ENCODE measurements at places on chromosomes 5 and 9.
A peak's percentile ranks its signal among the peaks of the same experiment; 100 is the strongest.

- no peak for DNase-seq
Measured at GRCh38 chr9:132882616-132883015, 3.9 kb downstream of the SPACA9 start.

DNA sequence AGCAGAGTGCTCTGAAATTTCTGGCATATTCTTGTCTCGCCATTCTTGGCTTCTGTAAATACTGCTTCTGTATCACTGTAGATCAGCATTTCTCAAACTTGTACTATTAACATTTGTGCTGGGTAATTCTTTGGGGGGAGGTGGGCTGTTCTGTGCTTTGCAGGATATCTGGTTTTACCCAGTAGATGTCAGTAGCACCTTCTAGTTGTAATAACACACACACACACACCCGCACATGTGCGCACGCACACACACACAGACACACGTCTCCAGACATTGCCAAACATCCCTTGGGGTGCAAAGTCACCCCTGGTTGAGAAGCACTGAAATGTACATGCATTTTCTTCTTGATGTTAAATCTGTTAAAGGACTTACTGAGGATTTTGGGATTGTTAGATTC, 304.1 kb downstream of the MAT2B start:
- DNase-seq: no peak

DNA sequence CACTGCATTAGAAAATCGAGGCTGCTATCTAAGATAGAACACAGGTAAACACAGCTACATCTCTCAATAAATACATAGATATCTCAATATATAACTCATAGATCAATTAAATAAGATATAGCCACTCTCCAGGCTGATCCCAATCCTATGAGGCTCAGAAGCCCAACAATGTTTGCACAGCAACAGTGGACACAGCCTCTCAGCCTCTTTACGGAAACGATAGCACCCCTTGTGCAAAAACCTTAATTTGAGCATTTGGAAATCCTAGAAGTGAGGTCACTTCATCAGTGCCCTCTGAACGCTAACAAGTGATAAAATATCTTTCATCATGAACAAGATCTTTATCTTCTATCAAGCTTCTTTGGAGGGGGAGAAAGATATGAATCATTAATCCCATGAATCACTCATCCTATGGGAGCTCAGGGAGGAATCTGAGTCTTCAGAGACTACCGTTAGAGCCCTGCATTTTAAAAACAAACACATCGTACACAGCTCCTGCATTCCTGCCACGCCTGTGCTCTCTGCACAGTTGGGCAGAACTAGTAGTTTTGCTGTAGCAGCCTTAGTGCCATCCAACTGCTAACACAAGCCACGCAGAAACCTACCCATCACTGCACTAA, 71.4 kb downstream of the MED27 start:
- no peak for DNase-seq

GRCh38 chr9:4263591-4263990, 36.3 kb downstream of the GLIS3 start:
- DNase-seq: no peak

- peak; percentile 83 for DNase-seq
Measured at GRCh38 chr5:132419502-132420468, 50.3 kb downstream of the SLC22A5 start.

GRCh38 chr5:73764586-73764985, 138.6 kb downstream of the ARHGEF28 start:
- DNase-seq: no peak

DNA sequence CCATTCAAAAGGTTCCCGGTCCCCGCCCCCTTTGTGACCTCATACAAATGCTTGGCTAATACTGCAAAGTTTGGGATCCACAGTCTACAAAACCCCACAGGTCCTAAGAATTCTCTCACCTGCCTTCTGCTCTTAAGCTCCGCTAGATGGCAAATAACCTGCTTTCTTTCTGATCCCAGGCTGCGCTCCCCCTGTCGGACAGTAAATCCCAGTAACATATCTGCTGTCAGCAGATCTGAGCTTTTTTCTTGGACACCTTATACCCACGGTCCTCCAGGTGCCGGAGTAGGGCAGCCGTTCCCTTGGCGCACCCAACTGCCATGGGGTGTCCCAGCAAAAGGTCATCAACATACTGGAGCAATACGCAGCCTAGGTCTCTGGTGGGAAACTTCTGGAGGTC, 39.0 kb upstream of the PPP1R26 start:
- no peak for DNase-seq

DNA sequence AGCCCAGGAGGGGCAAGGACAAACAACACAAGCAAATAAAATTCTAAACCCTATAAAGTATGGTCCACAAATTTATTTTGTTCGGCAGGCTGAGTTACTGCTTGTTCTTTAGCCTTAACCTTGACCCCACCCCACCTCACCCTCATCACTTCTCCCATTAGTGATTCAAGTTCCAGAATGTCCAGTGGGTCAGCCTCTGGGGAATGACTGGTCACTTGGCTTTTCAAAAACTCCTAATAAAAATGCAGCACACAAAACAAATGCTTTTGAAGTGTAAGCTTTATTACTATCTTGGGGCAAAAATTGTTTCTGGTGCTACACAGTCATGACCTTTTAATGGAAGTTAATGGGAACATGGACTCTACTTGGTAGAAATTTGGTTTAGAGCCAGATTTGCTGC, 142.1 kb downstream of the MPDZ start:
- no peak for DNase-seq

DNA sequence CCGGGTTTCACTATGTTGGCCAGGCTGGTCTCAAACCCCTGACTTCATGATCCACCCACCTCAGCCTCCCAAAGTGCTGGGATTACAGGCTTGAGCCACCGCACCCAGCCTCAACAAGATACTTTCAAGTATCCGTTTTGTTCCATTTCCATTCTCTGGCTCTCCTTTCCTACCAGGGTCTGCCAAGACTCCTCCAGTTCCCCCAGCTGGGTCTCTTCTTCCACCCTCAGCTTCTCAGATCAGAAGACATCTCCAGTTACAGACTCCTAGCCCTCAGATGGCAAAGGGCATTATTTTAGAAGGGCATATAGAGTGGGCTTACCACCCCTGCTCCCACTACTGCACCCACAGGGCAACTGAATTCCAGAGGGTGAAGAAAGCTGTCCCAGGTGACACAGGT, 1.5 kb upstream of the PDGFRB start:
- no peak for DNase-seq

GRCh38 chr5:5792106-5792505, 369.6 kb downstream of the ICE1 start:
- no peak for DNase-seq

DNA sequence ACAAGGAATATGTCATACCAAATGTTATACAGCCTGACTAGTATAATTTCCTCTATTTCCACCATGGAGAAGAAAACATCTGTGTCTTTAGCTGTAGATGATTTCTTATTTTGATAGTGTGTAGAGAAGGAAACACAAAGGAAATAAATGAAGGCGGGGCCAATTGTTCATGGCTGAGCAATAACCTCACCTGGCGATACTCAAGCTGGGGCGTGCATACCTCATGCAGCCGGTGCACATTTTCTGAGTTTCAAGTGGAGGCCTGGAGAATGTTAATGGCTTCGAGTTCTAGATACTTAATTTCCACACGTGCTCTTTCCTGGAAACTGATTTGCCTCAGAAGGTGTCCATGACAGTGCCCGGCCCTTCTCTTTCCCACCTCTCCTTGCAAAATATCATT, 127.4 kb upstream of the TAF11L2 start:
- no peak for DNase-seq

- DNase-seq: no peak
Measured at GRCh38 chr5:137563646-137564397, 64.7 kb upstream of the SPOCK1 start.

DNA sequence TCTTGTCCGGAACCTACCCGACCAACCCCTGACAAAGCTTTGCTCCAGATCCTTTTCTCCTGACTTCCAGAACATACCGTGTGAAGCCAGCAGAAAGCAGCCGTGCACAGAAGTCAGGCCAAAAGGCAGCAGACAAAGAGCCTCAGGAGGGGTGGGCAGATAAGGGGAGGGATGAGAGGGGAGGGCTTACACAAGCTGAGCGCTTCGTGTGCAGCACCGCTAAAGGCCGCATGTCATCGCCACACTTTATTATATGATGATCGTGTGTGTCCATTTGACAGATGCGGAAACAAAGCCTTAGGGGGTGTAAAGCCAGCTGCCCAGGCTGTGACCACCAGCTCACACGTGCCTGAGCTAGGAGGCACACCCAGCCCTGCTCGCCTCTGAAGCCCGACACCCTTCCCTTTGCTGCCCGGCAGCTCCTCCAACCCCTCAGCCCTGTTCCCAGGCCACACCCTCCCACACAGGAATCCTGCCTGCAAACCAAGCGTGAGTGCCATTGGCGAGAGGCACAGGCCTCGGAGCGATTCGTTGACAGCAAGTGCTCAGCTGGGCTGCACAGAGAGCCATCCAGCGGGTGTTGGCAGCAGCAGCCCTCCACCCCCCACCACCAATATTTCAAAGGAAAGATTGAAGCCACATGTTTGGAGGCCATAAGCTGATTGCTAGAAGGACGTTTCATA, 170.5 kb upstream of the SMIM23 start:
- DNase-seq: no peak

DNA sequence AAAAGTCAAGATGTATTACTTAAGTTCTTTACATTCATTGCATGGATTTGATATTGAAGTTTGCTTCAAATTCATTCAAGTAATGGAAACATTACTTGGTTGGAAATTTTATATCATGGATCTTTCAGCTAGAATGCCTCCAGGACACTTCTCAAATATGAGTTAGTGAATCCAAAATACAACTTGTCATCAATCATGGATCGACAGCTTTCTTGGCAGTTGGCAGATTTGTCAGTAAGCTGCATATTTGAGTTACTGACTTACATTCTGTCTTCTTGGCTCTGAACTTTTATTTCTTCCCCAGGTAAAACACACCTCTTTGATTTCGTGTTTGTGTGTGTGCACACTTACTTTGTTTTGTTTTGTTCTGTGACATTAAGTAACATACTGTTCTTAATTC, 1171.1 kb downstream of the TAF11L14 start:
- no peak for DNase-seq

DNA sequence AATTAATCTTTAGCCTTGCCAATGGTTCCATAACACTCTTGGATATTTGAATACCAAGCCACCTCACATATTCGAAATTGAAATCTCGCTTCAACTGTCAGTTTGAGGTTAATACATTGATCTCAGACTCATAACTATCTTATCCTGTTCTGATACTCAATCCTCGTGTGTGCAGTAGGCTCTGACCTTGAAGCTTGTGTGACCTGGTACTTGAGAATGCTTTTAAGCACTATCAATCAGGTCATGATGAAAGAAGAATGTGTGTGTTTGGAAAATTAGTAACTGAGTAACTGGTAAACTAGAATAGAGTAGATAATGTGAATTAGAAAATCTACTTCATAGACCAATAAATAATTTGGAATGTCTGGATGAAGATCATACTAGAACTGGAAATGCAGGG, 1266.7 kb downstream of the MAT2B start:
- no peak for DNase-seq

GRCh38 chr5:147175516-147176097, 59.2 kb upstream of the STK32A start:
- DNase-seq: no peak

- DNase-seq: no peak
Measured at GRCh38 chr5:2656206-2656605, 95.3 kb downstream of the IRX2 start.

DNA sequence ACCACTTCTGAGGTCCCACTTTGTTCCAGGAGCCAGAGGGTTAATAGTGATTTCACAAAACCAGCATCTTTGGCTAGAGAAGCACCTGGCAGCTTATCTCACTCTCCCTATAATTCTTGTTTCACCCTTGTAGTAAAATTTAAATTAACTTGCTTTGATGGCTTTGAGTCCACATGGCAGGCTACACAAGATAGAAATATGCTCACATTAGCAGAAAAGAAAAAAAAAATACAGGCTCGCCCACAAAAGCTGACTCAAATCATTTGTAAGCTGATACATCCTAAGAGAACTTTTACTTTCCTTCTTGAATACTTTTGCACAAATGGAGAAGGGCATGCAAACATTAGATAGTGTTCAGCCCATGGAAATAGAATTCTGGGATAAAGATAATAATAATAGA, 36.2 kb downstream of the TNFSF15 start:
- DNase-seq: no peak

- DNase-seq: no peak
Measured at GRCh38 chr5:120088412-120088811, 375.7 kb upstream of the PRR16 start.

GRCh38 chr9:125966959-125967711, 220.0 kb downstream of the PBX3 start:
- no peak for DNase-seq

- DNase-seq: no peak
Measured at GRCh38 chr5:154038261-154038706, 426 bp downstream of the FAM114A2 start.

DNA sequence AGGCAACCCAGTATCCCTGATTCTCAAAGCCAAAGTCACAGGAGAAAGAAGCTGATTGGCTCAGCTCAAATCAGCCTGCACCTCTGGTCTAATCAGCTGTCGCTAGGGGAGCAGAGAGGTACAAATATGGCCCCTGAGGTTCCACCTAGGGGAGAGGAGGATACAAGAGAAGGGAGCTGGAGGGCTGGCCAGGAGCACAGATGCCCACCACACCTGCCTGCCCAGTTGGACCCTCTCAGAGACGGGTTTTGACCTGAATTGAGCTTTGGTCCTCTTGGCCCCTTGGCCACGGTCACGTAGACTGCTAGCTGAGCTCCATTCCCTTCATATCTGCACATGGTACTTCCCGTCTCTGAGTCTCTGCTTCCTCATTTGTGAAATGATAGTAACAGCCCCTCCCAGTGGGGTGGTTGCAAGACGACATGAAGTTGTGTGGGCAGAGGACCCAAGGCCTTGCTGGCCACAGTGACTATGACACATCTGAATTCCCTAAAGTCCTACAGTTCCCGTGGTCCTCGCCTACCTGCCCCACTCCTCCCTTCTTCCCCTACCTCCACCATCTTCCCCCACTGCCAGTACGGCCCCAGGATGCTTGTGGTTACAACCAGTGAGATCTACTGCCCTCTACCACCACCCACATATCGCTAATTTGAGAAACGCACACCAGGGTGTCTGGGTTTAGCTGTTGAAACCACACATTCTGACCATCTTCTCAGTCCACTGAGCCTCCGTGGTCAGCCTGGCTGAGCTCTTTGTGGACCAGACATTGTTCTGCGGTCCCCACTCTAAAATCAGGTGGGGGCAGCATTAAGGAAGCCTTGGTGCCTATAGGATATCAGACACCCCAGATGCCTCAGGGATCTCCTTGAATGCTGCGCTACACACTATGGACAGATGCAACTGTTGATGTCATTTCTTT, 60.3 kb upstream of the NEK6 start:
- no peak for DNase-seq

- DNase-seq: no peak
Measured at GRCh38 chr9:114799925-114800324, 5.9 kb downstream of the TNFSF15 start.

- peak; percentile 62 for DNase-seq
Measured at GRCh38 chr9:95515272-95516113, 1.3 kb downstream of the PTCH1 start.

- DNase-seq: no peak
Measured at GRCh38 chr9:125538092-125538473, 168.9 kb downstream of the MAPKAP1 start.

DNA sequence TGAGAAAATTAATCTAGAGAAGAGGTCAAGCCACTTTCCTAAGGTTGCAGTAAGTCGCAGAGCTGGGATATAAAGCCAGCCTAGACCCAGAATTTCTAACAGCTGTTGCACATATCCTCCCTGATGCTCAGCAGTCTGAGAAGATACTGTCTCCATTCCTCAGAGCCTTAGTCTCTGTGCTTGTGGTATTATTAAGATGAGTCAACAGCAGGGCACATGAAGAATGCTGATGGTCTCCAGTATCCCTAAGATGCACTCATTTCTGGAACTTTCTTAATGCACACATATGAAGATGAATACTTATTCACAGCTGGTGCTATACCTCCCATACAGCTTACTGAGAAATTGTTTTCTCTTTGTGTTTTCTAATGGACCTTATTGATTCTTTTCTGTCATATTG, 32.5 kb downstream of the SGCD start:
- no peak for DNase-seq
